Keratinocyte (primary cell): ENCODE measurements at places on chromosomes 7 and 10.
A peak's percentile ranks its signal among the peaks of the same experiment; 100 is the strongest.

DNA sequence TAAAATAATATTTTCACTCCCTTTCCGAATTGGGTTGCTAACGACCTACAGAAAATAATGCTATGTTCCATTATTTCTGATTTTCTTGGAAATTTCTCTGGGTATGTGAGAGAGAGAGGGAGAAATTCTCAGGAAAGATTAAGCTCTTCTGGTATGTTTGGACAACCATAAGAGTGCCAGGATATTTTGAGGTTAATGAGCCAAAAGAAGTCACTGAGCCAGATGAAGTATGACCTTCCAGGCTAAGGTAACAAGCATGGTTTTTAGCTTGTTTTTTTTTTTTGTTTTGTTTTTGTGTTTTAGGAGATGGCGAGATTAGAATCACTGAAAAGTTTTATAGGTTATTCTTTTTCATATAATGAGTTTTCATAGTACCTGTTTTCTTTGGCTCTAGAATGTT, 171.0 kb upstream of the FOXP2 start:
- no peaks in the 10 kb centered on the region for H3K36me3 ChIP-seq
- no peaks in the 10 kb centered on the region for H3K4me1 ChIP-seq
- no peak overlapping the region for H3K4me3 ChIP-seq
- no peaks in the 10 kb centered on the region for H3K27me3 ChIP-seq

GRCh38 chr7:129843978-129844840, 108.6 kb downstream of the UBE2H start:
- DNase-seq, result no peak
- no peaks in the 10 kb centered on the region for H3K27me3 ChIP-seq
- H3K4me1 ChIP-seq, result peaks cover 41% of the 10 kb centered on the region
- H3K27ac ChIP-seq, result peak overlapping the region; percentile 51
- H3K36me3 ChIP-seq, result peaks cover 4% of the 10 kb centered on the region

DNA sequence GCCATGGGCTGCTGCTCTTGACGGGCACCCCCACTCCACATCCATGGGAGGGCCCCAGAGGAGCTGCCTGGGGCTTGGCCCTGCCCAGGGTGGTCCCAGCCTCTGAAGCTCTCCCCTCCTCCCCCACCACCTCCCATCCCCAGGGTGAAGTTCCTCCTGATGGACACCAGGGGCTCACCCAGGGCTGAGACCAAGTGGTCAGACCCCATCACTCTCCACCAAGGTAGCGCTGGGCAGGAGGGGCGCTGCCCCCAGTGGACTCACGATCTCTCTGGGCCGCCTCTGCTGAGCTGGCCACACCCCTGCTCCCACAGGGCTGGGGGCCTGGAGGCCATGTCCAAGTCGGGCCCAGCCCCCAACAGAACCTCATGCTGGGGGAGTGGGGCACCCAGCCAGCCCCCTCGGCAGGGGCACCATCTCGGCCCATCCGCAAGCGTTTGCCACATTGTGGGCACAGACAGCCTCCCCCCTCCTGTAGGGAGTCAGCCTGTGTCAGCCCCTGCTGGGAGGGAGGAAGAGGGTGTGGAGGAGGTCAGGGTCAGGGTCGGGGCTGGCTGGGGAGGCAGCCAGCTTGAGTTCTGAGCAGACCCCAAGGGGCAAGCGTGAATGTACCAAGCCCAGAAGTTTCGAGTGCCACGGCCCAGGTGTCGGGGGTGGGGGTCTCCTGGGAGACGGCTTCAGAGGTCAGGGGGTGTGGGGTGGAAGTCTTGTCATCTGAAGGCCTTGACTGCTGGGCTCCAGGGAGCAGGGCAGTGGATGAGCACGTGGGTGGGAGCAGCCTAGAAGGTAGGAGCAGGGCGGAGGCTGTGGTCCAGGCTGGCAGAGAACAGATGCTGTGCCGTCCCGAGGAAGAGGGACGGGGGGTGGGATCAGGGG, 2.8 kb downstream of the UPK3B start:
- no peak overlapping the region for H3K27ac ChIP-seq
- peaks cover 10% of the 10 kb centered on the region for H3K4me1 ChIP-seq
- no peaks in the 10 kb centered on the region for H3K36me3 ChIP-seq
- no peak for DNase-seq

DNA sequence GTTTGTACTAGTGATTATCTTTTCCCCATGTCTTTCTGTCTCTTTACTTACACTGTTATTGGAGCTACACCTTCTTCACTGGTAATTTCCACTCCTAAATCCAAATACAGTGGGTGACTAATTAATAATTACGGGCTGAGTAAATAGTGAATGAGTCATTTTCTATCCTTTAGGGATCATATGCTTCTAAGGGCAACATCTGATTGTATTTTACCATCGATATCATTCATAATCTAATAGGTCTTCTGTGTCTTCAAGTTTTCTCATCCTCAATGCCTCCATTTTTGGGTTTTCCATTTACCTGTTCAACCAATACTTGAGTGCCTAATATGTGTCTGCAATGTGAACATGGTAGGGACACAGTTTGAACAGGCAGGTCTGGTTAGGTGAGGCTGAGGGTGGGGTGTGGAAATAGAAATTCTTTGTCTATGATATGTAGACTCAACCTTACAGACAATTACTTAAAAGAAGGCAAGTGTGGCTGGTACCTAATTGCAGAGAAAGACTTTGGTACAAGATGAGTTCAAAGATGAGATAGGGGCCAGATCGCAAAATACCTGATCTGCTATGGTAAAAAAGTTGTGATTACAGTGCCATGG, 5.9 kb upstream of the DHX32 start:
- H3K4me3 ChIP-seq, result no peak overlapping the region
- H3K27me3 ChIP-seq, result no peaks in the 10 kb centered on the region
- H3K4me1 ChIP-seq, result peaks cover 19% of the 10 kb centered on the region
- DNase-seq, result no peak

- no peak overlapping the region for H3K27ac ChIP-seq
- no peaks in the 10 kb centered on the region for H3K27me3 ChIP-seq
- no peaks in the 10 kb centered on the region for H3K36me3 ChIP-seq
- DNase-seq, result no peak
- H3K4me3 ChIP-seq, result no peak overlapping the region
These were observed 51.0 kb downstream of the UNC5B start for GRCh38 chr10:71263376-71263775.

GRCh38 chr7:25546306-25546705, 318.0 kb upstream of the NPVF start:
- DNase-seq, result no peak
- H3K36me3 ChIP-seq, result no peaks in the 10 kb centered on the region

- no peaks in the 10 kb centered on the region for H3K27me3 ChIP-seq
- H3K36me3 ChIP-seq, result no peaks in the 10 kb centered on the region
- H3K4me3 ChIP-seq, result no peak overlapping the region
- no peaks in the 10 kb centered on the region for H3K4me1 ChIP-seq
- DNase-seq, result no peak
- no peak overlapping the region for H3K27ac ChIP-seq
These were observed 412.1 kb downstream of the SH2D4B start for GRCh38 chr10:80949785-80950184.
